ENCODE measurements at places on chromosomes 13 and 19.
A peak's percentile ranks its signal among the peaks of the same experiment; 100 is the strongest.

GRCh38 chr13:49586717-49587116 lies 1.4 kb upstream of the RCBTB1 start:
- no peak for DNase-seq

GRCh38 chr13:107277911-107278310 lies 710.0 kb upstream of the ARGLU1 start:
- no peak for DNase-seq

- DNase-seq, result peak; percentile 64
These were observed 29.2 kb downstream of the PIP5K1C start for GRCh38 chr19:3670796-3671679.

DNA sequence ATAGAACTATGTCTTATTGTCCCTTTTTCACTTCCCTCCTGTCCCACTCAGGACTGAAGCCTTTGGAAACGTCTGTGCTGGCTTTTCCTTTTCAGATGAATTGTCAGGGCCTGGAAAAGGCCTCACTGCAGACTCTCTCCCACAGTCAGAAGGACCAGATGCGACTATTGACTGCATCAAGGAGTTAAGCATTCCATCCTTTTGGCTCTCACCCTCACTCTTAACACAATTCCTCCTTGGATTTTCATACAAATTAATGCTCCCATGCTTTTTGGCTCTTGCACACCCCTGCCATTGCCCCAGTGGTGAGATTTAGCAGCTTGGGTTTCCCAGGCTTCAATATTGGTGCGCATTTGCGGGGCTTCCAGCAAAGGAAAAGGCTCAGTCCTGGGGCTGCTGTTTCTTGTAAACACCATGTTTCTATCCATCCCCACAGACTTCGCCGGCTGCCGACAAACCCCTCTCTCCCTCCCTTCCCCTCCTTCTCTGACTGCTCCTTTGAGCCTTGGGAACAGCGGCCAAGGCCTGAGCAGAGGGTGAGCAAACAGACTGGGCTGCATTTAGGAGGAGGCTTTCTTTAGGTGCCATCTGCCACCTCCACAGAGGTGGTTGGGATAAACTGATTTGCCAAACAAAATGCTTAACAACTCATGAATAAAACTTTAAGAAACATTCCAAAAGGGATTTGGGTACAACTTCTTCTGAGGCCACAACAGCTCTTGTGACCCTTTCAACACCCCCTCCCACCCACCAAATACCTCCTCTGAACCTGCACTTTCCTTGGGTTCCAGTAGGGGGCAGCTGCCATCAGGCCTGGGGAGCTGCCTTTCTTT lies 48.6 kb upstream of the PCDH8 start:
- peak; percentile 25 for DNase-seq

DNA sequence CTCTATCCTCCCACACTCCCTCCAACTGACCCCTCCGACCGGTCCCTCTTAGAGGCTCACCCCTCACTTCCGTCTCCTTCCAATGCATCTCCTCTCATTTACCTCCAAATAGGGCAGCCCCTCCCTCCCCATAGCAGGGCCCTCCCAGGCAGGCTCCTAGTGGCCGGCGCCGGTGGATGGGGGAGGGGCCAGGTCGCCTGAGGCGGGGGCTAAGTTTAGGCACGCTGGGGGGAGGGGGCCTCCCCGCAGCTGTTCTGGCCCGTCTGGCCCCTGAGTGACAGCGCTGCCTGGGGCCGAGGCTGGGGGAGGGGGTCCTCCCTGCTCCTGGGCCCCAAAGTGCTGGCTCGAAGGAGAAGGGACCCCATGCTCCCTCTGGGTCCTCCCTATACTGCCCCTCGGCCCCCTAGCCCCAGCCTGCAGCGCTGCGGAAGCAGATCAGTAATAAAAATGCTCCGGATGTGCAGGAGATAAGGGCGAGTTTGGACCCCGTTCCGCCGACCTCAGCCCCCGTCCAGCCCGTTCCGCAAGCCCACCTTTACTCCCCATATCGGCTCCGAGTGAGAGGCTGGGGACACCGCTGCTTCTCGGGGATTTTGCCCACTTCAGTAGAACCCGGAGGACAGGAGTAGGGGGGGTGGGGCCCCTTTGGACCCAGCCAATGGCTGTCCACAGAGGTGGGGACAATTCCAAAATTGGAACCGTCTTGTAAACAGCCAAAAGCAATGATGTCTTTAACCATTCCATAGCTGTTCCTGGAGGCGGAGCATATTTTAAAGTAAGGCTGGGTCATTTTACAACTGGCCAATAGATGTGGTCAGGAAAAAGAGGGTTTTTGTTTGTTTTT lies 4.0 kb downstream of the RTN2 start:
- DNase-seq, result peak; percentile 74

DNA sequence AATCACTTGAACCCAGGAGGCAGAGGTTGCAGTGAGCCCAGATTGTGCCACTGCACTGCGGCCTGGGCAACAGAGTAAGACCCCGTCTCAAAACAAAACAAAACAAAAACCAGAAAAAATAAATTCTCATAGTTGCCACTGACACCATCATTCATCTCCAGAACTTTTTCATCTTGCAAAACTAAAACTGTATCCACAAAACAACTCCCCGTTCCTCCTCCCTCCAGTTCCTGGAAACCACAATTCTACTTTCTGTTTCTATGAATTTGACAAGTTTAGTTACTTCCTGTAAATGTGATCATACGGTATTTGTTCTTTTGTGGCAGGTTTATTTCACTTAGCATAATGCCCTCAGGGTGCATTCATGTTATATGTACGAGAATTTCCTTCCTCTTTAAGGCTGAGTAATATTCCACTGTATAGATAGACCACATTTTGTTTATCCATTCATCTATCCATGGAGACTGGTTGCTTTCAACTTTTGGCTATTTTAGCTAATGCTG lies 13.2 kb upstream of the ADGRE5 start:
- DNase-seq, result peak; percentile 52

- peak; percentile 72 for DNase-seq
These were observed 46.5 kb upstream of the RCBTB2 start for GRCh38 chr13:48579165-48579918.

DNA sequence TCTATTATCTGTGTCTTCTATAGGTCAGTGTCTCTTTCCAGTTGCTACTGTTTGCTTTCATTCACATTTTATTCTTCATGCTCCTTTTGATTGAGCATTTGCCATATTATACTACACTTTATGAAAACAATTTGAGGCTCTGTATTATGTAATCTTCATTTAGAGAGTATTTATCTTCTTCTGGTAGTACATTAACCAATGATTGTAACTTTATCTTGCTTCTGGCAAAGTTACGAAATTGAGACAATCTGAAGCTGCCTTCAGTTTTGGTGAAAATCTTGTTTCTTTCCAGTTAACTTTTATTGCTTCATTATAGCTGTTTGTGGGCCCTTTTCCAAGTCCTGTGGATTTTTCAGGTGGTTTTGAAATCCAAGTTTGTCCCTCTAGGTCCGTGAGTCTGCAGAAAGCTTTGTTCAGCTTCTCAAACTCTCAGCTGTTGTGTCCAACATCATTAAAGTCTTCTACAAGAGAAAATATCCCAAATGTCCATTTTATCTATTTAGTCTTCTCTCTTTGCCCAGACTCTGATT lies 1255.4 kb upstream of the SPRY2 start:
- no peak for DNase-seq

- DNase-seq, result peak; percentile 66
These were observed 14.8 kb downstream of the OPA3 start for GRCh38 chr19:45569619-45570421.
